ENCODE measurements at places on chromosomes 1 and 21.

GRCh38 chr1:165841582-165842017 is 14.2 kb downstream of the UCK2 start:
- DNase-seq = no peak

- no peak for DNase-seq
Observed at GRCh38 chr21:16116069-16116468, 386.3 kb downstream of the USP25 start.

- no peak for DNase-seq
Observed at GRCh38 chr1:157113106-157113505, 13.5 kb upstream of the ETV3L start.

DNA sequence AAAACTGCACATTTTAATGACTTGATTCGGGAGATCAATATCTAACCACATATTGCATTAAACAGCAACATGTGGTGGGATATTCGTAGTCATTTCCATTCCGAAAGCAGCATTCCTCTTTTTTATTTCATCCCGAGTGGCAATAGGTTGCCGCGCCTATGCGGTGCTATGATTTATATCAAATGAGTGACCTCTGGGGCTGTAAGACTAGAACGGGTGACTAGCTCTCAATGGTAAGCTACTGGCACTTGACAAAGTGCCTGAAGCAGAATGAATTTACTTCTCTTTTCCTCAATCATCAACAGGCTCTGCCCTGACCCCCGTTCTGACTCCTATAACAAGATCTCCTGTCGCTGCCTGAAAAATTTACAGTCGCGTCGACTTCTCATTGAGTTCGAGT is 162.3 kb downstream of the ZNF281 start:
- DNase-seq = no peak

DNA sequence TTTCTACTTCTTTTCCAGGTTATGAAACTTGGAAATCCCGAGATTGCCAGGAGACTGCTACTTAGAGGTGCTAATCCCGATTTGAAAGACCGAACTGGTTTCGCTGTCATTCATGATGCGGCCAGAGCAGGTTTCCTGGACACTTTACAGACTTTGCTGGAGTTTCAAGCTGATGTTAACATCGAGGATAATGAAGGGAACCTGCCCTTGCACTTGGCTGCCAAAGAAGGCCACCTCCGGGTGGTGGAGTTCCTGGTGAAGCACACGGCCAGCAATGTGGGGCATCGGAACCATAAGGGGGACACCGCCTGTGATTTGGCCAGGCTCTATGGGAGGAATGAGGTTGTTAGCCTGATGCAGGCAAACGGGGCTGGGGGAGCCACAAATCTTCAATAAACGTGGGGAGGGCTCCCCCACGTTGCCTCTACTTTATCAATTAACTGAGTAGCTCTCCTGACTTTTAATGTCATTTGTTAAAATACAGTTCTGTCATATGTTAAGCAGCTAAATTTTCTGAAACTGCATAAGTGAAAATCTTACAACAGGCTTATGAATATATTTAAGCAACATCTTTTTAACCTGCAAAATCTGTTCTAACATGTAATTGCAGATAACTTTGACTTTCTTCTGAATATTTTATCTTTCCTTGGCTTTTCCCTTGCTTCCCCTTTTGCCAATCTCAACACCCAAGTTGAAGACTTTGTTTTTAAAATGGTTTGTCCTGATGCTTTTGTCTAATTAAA is 4.0 kb downstream of the CDKN2C start:
- no peak for DNase-seq

GRCh38 chr1:212463565-212464285 is 31.0 kb downstream of the NENF start:
- DNase-seq = no peak

DNA sequence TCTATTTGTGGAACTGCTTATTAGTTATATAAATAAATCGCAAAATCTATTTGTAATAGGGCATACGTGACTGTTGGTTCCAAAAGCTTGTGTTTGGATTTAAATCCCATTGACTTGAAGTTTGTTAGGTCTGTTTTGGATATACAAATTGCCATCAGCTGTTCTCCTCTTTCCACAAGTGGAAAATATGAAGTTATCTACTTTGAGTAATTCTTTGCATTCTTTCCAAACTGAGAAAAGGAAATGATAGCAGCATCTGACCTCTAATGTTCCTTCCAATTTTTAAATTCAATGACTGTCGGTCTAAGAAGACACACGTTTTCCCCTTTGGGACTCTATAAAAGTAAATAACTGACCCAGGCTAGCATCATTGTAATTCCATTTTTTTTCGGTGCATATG is 165.7 kb upstream of the SGIP1 start:
- DNase-seq = no peak

GRCh38 chr1:221672965-221673364 is 68.9 kb downstream of the DUSP10 start:
- DNase-seq = no peak

DNA sequence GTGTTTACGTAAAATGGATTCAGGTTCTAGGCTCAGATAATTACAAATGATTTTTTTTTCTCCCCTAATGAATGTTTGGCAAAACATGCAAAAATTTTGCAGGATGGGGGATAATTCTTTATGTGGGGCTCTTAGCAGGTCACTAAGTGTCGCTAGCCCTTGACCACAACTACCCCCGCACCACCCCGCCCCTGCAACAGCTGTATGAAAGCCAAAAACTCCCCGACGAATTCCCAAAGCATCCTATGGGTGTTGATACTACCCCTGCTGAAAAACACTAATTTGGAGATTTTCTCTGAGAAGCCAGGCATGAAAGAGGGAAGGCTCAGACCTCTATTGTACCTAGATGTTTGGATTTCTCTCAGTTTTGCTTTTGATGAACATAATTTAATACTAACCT is 243.0 kb downstream of the TRABD2B start:
- DNase-seq = no peak

DNA sequence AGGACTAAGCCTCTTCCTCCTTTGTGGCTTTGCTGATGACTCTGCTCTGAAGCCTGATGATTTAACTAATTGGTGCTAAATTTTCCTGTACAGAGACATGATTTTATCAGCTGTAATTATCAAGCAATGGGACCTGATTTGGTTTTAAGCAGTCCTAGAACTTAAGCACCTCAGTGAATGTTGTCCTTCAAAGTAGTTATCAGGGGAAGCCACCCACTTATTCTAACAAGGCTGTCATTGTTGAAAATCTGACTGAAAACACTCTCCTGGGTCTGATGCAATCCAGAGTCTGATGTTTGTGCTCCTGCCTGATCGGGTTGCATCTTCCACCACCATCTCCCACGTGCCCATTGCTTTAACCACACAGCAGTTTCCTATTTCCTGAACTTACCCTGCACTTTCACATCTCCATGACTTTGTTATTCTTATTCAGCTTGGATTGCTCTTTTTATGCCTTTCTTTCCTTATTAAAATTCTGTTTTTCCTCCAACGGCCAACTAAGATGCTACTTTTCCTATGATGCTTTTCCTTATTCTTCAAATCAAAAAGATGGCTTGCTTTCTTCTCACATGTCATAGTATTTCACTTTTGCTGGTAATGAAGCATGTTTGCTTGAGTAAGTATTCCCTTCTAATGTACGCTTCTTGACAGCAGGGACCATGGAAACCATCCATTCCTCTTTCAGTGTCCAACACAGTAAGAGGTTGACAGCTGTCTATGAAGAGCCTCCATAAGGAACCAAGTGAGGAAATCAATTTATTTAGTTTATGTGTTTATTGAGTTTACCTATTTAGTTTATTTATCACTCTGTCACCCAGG is 55.0 kb downstream of the S1PR1 start:
- DNase-seq = no peak

DNA sequence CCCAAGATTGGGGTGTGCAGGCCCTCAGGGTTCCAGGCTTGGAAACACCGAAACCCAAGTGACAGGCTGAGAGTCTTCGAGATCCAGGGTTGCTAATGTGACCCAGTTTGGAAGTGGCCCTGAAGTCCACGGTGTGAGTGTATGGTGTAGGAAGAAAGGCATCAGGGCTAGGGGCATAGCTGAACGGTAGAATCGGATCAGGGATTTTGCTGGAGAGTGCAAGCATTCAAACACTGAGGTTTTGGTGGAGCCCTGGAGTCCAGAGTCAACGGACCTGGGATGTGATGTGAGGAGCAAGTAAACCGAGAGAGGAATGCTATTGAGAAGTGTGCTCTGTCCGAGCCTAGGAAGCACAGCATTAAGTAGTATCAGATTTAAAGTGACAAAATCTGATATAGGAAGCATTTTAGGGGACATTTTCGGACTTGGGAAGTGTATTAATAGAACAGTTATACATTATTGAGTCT is 958 bp downstream of the NFYC start:
- DNase-seq = no peak

- DNase-seq = no peak
Observed at GRCh38 chr1:204443871-204444581, 32.4 kb upstream of the PPP1R15B start.

GRCh38 chr1:154391086-154391770 is 13.9 kb upstream of the IL6R start:
- no peak for DNase-seq

DNA sequence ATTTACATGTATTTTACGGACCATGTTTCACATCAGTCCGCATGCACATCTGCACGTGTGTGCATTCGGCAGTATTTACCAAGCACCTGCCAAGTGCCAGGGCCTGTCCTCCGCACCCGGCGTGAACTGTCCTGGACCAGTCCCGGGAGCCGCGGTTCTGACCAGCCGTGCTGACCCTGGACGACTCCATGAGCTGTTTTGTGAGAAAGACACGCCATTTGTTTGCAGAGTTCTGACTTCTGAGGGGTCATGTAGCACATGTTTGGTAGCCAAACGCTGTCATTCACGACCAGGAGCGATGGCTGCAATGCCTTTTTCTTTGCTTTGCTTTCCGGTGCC is 3.3 kb upstream of the OLIG2 start:
- DNase-seq = no peak

GRCh38 chr1:59699227-59699847 is 115.4 kb upstream of the HOOK1 start:
- no peak for DNase-seq

- no peak for DNase-seq
Observed at GRCh38 chr1:77950873-77951272, 28.0 kb downstream of the FUBP1 start.

DNA sequence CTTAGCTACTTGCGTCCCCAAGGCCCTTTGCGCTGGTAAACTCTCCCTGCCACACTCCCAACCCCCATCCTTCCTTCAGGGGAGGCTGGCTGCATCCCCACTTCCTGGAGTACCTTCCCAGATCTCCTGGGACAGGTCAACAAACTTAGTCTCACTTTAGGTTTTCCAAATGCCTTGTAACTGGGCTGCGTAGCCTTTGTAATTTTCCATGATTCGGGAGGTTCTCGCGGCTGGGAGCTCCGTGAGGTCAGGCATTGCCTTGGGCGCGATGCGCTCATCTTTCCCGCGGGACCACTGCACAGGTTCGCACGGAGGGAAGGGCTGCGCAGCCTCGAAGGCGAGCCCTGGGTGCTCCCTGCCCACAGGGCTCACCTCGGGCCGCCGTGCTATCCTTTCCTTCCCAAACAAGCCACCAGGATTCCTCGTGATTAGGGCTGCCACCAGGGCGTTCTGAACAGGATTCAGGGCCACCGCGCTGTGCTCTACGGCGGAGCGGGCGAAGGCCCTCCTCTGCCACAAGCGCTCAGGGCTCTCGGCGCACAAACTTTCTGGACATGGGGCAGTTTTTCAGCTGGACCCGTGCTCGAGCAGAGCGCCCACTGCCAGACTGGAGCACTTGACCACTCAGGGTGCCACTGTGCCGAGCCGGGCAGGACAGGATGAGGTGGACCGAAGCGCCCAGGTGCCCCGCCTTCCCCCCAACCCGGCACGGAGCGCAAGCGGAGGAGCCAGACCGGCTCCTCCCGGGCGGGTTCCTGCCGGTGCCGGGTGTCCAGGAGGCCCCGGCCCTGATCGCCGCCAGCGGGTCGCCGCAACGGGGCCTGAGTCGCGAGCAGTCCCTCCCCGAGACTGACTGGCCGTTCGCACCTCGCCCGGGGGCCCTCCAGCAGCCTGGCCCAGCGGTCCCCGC is 1.1 kb downstream of the TMPRSS2 start:
- DNase-seq = no peak

DNA sequence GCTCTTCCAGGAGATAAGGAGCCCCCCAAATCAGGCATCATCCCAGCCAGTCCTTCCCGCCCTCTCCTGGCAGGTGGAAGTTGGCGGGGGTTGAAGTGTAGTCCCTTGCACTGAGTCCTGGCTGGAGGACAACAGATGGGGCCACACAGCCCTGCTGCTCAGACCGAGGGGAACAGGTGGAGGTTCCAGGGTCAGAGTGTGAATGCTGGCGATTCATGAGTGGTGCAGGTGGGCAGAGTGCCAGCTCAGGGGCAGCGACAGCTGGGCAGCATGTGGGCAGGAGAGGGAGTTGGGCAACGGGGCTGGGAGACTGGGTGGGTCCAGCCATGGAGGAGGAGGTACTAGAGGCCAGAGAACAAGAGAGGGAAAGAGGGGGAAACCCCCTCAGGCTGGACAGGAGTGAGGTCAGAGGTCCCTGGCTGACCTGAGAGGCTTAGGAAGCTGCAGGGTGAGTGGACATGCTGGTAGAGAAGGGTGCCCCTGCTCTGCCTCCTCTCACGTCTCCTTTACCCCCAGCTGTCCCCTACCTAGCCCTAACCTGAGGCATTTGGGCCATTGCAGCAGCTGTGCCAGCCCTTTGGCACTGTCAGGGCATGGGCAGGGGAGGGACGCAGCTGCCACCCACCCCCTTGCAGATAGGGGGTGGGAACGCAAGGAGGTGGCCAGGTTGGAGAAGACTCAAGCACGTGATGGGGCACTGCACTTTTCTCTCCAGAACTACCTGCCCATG is 11.3 kb upstream of the ADORA1 start:
- DNase-seq = no peak

DNA sequence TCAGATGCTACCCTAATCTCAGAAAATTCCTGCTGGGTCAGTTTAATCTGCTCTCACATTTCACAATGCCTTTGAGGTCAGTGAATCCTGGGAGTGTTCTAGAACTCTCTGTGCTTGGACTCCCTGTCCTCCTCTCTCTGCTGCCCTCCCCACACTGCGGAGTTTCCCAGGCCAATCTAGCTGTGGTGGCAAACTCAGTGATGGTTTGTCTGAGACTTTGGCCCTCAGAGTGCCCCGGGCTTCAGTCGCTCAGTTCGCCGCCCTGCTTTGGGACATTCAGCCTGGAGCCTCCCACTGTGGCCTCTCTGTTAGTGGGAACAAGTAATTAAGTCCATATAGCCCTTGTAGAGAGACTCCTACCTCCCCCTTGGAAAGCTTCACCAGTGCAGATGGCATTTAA is 7.1 kb downstream of the C1orf226 start:
- no peak for DNase-seq
